Peyer's patch (tissue), 4 donors: ENCODE measurements at places on chromosomes 7 and 10.

- DNase-seq: no peak
Measured at GRCh38 chr10:86795353-86795752, 38.9 kb downstream of the BMPR1A start.

- no peak for DNase-seq
Measured at GRCh38 chr10:59281861-59282260, 80.5 kb downstream of the FAM13C start.

GRCh38 chr10:72010234-72010973 is 46.2 kb downstream of the CHST3 start:
- no peak for DNase-seq

DNA sequence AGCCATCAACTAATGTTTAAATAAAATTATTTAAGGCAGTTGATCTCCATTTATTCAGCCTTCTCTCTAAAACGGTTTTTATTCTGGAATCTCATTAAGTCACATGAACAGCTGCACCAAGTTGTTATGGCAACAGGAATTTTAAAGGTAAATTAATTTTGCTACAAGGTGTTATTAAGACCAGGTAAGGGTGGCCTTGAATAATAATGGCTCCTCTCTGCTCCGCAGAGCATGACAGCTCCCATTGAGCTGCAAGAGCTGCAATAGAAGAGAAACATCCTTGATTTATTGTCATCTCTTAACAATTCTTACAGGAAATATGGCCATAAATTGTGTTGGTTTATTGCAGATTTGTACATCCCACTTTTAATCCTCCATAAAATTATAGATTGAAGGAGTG is 165.8 kb downstream of the KLF6 start:
- no peak for DNase-seq

- no peak for DNase-seq
Measured at GRCh38 chr7:147818317-147818716, 772.2 kb upstream of the C7orf33 start.
